ENCODE measurements at places on chromosomes 6 and 20.

DNA sequence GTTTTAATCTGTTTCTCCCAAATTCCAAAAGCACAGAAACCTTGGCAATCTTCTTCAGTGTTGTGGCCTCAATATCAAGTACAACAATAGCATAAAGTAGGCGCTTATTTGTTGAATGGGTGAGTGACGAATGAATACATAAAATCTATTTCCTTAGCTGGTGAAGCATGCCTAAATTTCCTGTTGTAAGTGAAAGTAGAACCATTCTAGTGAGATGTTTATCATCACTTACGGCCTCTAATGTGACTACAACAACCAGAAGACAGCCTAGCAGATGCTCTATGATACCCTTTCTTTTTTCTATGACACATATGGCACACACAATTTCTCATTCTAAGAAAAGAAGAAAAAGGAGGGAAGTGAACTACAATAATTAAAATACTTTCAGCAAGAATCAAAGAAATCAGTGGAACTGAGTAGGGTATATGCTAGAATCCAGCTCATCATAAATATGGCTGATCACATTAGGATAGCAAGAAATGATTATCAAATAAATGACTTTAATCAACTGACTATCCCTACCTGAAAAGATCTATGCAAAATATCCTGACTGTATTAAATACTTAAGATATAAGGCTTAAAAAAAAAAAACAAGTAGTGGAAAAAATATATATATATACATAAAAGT, 67.4 kb downstream of the BTBD9 start:
- no peak for DNase-seq

GRCh38 chr20:45156713-45157112, 18.0 kb upstream of the PI3 start:
- DNase-seq = no peak

DNA sequence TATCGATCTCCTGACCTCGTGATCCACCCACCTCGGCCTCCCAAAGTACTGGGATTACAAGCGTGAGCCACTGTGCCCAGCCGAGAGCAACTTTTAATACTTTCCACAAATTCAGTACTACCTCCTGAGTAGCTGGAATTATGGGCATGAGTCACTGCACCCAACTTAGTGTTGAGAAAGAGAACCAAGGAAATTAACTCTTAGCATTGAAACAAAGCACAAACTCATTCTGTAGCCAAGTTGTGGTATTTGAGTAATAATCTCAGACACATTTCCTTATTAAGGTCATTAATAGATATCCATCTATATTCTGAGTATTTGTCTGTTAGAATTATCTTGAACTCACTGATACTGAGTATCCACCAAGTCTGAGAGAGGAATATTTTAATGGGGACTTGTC, 14.3 kb upstream of the ELOVL2 start:
- no peak for DNase-seq

GRCh38 chr6:165695722-165696515, 32.9 kb upstream of the PDE10A start:
- DNase-seq = no peak

GRCh38 chr6:151733680-151734320, 73.7 kb upstream of the ESR1 start:
- DNase-seq = no peak

DNA sequence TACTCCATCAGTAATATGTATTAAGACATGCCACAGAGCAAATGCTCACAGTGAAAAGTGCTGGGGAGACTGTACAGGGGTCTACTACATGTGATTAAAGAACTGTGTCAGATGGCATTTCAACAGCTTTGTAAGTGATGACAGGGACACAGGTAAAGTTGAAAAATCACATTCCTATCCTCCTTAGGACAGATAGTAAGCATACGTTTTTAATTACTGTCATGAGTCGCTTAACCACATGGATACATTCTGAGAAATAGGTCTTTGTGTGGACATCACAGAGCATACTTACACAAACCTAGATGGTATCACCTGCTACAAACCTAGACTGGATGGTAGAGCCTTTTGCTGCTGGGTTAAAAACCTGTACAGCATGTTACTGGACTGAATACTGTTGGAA, 645.8 kb upstream of the AGPAT4 start:
- DNase-seq = no peak

DNA sequence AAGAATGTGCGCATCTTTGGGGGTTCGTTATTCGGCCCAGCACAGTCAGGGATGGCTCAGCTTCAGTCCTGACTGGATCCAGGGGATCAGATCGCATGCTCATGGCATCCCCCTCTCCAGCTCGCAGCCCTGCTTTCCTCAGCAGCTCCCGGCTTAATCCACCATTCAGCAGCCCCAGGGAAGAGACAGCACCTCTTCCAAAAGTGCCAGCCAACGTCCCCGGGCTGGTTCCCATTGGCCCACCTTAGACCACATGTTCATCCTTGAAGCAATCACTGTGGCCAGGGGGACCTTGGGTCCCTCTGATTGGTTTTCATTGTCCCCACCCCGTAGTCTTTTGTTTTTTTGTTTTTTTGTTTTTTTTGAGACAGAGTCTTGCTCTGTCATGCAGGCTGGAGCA, 188.7 kb downstream of the ZMYND8 start:
- DNase-seq = no peak

DNA sequence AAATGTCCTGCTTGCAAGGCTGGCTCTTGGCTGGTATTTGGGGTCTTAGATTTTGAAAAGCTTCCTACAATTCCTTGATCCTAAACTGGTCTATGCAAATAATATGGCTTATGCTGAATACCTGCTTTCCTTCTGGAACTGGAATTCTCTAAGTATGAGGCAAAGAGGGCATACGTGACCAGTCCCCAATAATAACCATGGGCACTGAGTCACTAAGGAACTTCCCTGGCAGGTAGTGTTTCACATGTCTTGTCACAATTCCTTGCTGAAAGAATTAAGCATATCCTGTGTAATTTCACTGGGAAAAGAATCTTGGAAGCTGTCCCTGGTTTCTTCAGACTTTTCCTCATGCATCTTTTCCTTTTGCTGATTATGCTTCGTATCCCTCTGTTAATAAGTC, 106.5 kb downstream of the MMS22L start:
- no peak for DNase-seq

GRCh38 chr20:10611357-10611756, 62.4 kb downstream of the JAG1 start:
- no peak for DNase-seq

DNA sequence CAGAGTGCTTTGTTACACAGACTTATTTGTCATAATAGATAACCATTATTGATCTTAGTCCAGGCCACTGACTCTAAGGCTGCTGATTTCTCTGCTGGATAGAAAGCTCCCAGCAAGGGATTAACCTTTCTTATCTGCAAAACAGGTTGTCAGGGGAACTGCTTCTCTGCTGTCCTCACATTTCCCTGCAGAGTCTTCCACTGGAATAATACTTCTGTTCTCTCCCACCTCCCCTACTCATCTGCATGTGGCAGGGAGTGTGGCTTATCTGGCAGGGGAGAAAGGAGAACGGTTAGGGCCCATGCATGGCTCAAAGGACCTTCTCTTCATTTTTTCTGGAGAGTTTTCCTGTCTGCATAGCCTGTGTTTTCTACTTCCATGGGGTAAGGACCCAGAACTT, 86.2 kb downstream of the LAMP5 start:
- DNase-seq = no peak

- no peak for DNase-seq
These were observed 14.4 kb upstream of the FAM217A start for GRCh38 chr6:4093288-4093687.

- DNase-seq = no peak
These were observed 62.2 kb downstream of the FILIP1 start for GRCh38 chr6:75431379-75431778.

- no peak for DNase-seq
These were observed 61.0 kb downstream of the FAM50B start for GRCh38 chr6:3910106-3910663.

DNA sequence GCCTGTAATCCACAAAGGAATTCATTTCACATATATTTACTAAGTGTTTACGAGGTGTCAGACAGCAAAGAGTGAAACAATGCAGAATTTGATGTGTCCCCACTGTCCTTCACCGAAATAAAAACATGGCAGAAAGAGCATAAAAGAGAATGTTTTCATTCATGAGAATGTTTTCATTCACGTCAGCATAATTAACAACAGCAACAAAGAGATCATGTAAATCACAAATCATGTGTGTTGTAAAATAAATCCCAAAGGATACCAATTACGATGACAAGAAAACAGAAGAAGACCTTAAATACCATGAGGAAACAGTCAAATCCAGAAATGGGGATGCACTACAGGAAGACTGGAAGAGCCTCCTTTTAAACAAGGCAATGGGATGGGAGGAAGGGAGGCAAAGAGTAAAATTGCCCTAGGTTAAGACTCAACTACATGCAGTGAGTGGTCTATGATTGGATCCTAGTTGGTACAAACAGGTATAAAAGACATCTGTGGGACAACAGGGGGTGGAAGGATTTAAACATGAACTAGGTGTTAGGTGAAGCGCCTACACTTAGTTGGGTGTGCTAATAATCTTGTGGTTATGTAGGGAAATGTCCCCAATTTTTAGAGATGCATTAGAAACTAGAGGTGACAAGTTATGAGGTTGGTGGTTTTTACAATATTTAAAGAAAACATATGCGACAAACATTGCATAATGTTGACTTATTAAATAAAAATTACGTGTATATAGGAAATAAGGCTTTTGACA, 1.5 kb downstream of the ZSCAN31 start:
- no peak for DNase-seq

DNA sequence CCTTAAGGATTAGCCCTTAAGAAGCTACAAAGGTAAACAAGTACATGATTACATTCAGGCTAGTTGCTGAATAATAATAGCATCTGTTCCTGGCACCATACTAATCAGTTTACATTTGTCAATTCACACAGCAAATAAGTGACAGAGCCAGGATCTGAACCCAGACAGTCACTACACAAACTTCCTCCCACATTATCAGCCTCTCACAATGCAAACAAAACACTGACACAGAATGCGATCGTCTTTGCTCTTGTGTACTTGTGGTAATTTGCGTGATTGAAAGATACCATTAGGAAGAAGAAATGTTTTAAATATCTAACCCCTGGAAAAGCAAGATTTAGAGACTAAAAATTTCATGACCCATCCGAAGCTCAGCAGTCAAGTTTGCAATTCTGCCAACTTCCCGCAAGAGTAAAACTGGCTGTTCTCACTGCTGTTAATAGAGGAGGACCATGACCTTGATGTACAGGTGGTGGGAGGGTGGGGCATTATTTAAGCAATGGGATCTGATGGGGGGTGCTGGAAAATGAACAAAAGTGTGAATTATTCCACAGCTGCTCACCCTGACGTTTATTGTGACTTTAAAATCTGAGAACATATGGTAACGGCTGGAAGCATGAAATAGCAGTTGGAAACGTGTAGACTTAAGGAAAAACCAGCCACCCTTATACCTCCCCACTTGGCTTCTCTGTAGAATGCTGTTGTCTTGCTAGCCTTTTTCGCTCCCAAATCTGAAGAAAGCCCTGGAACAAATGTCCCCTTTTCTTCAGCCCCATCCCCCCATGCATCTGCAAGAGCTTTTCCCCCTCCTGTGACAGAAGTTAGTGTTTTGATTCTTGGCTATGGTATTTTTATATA, 95.3 kb upstream of the ARMC2 start:
- no peak for DNase-seq

GRCh38 chr6:132526461-132526860, 11.6 kb upstream of the TAAR9 start:
- DNase-seq = no peak

Data from activated CD8-positive, alpha-beta memory T cell treated with anti-CD3 and anti-CD28 coated beads for 1 hour (primary cell).